ENCODE measurements at places on chromosomes 3 and 15. TPM values are rescaled to one million over a fixed set of nuclear protein-coding genes. Genes with fewer than 3 reads are reported as not detected.
A peak's percentile ranks its signal among the peaks of the same experiment; 100 is the strongest.

GRCh38 chr15:89469426-89470096 lies 26.8 kb downstream of the RHCG start:
- H3K27me3 ChIP-seq: peaks cover 12% of the 10 kb centered on the region
- no peak overlapping the region for H3K27ac ChIP-seq

The C15orf62 gene
- 0.45 TPM for total RNA-seq

DNA sequence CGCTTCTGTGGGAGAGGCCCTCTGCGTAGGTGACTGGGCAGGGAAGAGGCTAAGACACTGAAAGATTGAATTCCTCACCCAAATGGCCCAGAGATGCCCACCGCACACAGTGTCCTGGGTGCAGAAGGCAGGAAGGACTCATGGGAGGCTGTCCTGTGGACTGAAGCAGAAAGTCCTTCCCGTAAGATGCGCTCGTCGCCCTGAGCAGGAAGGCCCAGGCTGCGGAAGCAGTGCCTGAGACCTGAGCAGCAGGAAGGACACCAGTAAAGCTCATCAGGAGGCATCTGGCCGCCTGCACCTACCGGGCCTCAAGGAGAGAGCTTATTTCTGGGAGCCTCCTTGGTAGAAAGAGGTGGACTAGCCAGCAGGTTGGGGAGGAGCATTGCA lies 3.3 kb downstream of the PAK6 start:
- H3K27ac ChIP-seq: no peak overlapping the region
- no peak overlapping the region for H3K4me3 ChIP-seq
- peaks cover 24% of the 10 kb centered on the region for H3K4me1 ChIP-seq
- H3K27me3 ChIP-seq: peaks cover 7% of the 10 kb centered on the region
- DNase-seq: no peak
- no peaks in the 10 kb centered on the region for H3K36me3 ChIP-seq

GRCh38 chr3:118817748-118818165 lies 216.9 kb downstream of the IGSF11 start:
- H3K4me1 ChIP-seq: no peaks in the 10 kb centered on the region
- peak; percentile 33 for DNase-seq
- H3K27ac ChIP-seq: no peak overlapping the region
- no peaks in the 10 kb centered on the region for H3K27me3 ChIP-seq
- H3K4me3 ChIP-seq: no peak overlapping the region

The RBP2 gene
- not detected for total RNA-seq

DNA sequence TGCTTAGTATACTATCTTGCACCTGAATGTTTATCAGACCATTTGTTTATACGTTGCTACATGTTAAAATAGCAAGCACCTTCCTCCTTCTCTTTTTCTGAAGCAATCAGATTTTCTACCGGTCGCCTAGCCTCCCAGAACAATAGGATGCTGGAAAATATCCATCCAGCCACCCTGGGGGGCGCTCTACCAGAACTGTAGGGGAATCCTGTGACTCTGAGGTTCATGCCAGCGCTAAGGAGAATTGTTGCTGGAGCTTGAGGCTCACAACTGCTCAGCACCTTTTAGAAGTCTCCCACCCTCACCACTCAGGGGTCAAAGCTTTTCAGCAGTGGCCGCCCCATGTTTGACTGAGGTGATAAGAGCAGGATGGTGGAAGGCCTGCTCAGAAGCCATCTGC lies 27.5 kb downstream of the SQOR start:
- H3K4me3 ChIP-seq: no peak overlapping the region
- H3K4me1 ChIP-seq: no peaks in the 10 kb centered on the region
- H3K27ac ChIP-seq: no peak overlapping the region
- peak; percentile 22 for DNase-seq
- no peaks in the 10 kb centered on the region for H3K27me3 ChIP-seq

The ZNF774 gene
- total RNA-seq: 3.0 TPM

Data from K562 (cell line).